ENCODE measurements at places on chromosomes 3 and 15. TPM values are rescaled to one million over a fixed set of nuclear protein-coding genes. Genes with fewer than 3 reads are reported as not detected.

The SLC2A2 gene
- not detected for total RNA-seq

The NRROS gene
- total RNA-seq = 13.9 TPM

The CCDC9B gene
- 9.4 TPM for total RNA-seq

The PLAAT1 gene
- 0.66 TPM for total RNA-seq

The VEPH1 gene
- total RNA-seq = 8.8 TPM

The ABHD5 gene
- total RNA-seq = 47.9 TPM

The ITIH1 gene
- not detected for total RNA-seq

The TM4SF18 gene
- 7.2 TPM for total RNA-seq

The PSTPIP1 gene
- 3.9 TPM for total RNA-seq

The WDR72 gene
- not detected for total RNA-seq

The GORASP1 gene
- total RNA-seq = 58.2 TPM

The SERPINI2 gene
- not detected for total RNA-seq

GRCh38 chr3:58459160-58459559, 25.5 kb upstream of the PDHB start:
- H3K27me3 ChIP-seq = no peaks in the 10 kb centered on the region
- DNase-seq = no peak

GRCh38 chr15:74937272-74937589, 642 bp downstream of the COX5A start:
- DNase-seq = no peak
- peak overlapping the region; percentile 93 for H3K27ac ChIP-seq
- H3K27me3 ChIP-seq = no peaks in the 10 kb centered on the region
- peak overlapping the region; percentile 88 for H3K4me3 ChIP-seq
- no peaks in the 10 kb centered on the region for H3K4me1 ChIP-seq

DNA sequence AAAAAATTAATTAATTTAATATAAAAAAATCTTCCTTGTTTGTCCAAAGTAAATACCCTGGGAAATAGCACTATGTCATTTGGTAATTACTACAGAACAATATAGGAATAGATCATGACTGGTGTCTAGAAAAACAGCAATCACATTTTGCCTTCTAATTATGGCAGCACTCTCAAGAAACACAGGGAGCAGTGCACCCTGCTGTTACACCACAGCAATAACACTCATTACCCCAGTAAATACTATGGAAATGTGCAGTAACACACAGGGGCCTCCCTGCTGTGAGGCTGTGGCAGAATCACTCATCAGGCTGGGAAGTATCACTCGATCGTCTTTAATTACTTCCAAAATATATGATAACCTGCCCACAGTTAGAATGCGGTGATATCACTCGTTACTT, 646.0 kb downstream of the TUSC7 start:
- no peak overlapping the region for H3K27ac ChIP-seq
- H3K4me1 ChIP-seq = no peaks in the 10 kb centered on the region
- DNase-seq = no peak

- no peak overlapping the region for H3K4me3 ChIP-seq
- no peaks in the 10 kb centered on the region for H3K36me3 ChIP-seq
- H3K27ac ChIP-seq = no peak overlapping the region
- no peaks in the 10 kb centered on the region for H3K27me3 ChIP-seq
These were observed 150.9 kb downstream of the TPRA1 start for GRCh38 chr3:127439621-127440020.

DNA sequence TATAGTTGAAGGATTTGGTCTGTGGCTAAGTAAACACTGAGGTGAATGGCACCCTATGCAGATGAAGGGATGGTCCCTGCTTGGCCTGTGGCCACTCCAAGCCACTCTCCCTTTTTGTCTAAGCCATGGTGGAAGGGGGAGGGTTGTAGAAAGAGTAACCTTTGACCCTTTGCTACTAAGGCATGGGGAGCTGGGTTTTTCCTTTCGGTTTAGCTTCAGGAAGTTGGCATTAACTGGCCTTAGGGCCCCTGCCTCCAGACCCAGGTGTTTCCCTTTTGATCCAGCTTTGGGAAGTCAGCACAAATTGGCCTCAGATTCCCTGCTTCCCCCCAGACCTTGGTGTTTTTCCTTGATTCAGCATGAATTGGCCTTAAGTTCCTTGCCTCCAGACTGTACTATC, 49.5 kb downstream of the EFCAB12 start:
- DNase-seq = no peak
- H3K27me3 ChIP-seq = no peaks in the 10 kb centered on the region

GRCh38 chr15:51129535-51130188, 35.0 kb upstream of the TNFAIP8L3 start:
- no peak overlapping the region for H3K27ac ChIP-seq
- DNase-seq = no peak
- H3K4me3 ChIP-seq = no peak overlapping the region
- no peaks in the 10 kb centered on the region for H3K4me1 ChIP-seq
- no peaks in the 10 kb centered on the region for H3K27me3 ChIP-seq

DNA sequence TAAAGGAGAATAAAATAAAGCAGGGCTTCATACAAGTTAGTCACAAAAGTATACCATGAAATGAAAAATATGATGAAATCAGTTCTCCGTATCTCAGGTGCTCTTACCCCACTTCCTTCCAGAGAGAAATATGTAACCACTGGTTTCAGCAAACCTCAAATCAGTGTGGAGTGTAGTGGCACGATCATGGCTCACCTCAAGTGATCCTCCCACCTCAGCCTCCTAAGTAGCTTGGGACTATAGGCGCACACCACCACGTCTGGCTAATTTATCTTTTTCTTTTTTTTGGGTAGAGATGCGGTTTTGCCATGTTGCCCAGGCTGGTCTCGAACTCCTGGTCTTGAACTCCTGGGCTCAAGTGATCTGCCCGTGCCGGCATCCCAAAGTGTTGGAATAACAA, 24.2 kb downstream of the DENND4A start:
- H3K4me1 ChIP-seq = no peaks in the 10 kb centered on the region
- H3K27ac ChIP-seq = no peak overlapping the region
- no peak overlapping the region for H3K4me3 ChIP-seq
- DNase-seq = no peak

GRCh38 chr3:35408882-35409281, 230.4 kb upstream of the ARPP21 start:
- DNase-seq = no peak
- H3K36me3 ChIP-seq = no peaks in the 10 kb centered on the region
- H3K27ac ChIP-seq = no peak overlapping the region
- H3K27me3 ChIP-seq = no peaks in the 10 kb centered on the region

DNA sequence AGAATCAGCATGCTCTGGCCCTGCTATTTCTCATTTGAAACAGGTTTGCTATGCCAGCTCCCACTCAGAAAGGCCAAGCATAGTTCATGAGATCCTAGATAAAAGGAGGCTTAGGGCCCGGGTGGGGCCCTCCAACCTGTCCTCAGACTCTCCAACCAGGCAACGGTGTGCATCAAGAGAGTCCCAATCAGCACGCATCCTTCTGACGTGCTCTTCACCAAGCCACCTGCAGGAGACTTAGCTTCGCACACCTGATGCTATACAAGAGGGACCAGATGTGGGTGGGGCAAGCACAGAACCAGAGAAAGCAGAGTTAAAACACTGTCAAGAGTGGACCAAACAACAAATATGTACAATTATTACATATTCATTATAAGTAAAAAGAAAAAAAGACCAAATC, 17.3 kb downstream of the STIMATE start:
- H3K4me3 ChIP-seq = no peak overlapping the region
- no peaks in the 10 kb centered on the region for H3K4me1 ChIP-seq
- H3K27ac ChIP-seq = no peak overlapping the region
- no peaks in the 10 kb centered on the region for H3K27me3 ChIP-seq

- H3K36me3 ChIP-seq = no peaks in the 10 kb centered on the region
- no peak for DNase-seq
- H3K27me3 ChIP-seq = no peaks in the 10 kb centered on the region
- no peak overlapping the region for H3K4me3 ChIP-seq
These were observed 64.7 kb upstream of the SEC22A start for GRCh38 chr3:123137001-123137400.

GRCh38 chr3:3145831-3146230, 19.1 kb downstream of the TRNT1 start:
- no peaks in the 10 kb centered on the region for H3K27me3 ChIP-seq
- H3K4me3 ChIP-seq = no peak overlapping the region
- H3K27ac ChIP-seq = no peak overlapping the region

DNA sequence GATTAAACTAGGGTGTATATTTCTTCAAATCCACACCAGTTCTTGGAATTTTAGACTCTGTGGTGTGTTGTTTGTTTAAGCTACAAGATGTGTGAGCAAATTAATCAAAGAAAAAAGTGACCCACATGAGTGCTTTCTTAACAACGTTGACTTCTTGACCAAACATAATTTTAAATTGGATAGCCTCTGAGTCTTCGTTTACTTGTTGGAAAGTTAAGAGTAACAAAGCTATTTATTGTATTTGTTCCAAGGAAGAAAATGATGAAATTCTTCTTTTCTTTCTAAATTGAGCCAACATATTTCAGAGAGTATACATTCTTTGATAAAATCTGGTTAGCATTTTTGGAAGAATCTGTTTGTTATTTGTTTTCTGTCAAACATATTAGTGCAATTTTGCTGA, 99.9 kb upstream of the IGSF10 start:
- H3K36me3 ChIP-seq = no peaks in the 10 kb centered on the region
- no peak overlapping the region for H3K27ac ChIP-seq
- no peak overlapping the region for H3K4me3 ChIP-seq
- no peaks in the 10 kb centered on the region for H3K4me1 ChIP-seq
- no peaks in the 10 kb centered on the region for H3K27me3 ChIP-seq
- DNase-seq = no peak

- H3K4me1 ChIP-seq = no peaks in the 10 kb centered on the region
- no peaks in the 10 kb centered on the region for H3K36me3 ChIP-seq
- no peak overlapping the region for H3K4me3 ChIP-seq
- DNase-seq = no peak
These were observed 6.7 kb downstream of the TYRO3 start for GRCh38 chr15:41565702-41566101.

DNA sequence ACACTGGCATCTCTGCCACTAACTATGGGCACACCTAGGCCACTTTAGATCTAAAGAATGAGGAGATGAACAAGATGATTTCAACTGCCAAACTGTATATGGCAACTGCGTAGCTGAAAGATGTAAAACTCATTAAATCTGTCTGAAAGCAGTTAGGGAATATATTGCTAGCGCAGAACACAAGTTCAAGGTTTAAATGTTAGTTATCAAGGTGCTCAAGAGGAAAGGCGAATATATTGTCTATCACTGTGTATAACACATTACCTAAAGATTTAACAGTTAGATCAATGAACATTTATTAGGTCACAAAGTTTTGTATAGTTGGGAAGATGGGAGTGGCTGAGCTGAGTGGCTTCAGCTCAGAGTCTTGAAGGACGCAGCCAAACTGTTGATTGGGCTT, 33.9 kb upstream of the PSMD6 start:
- H3K27ac ChIP-seq = no peak overlapping the region
- H3K36me3 ChIP-seq = no peaks in the 10 kb centered on the region
- H3K4me3 ChIP-seq = no peak overlapping the region
- H3K4me1 ChIP-seq = no peaks in the 10 kb centered on the region

DNA sequence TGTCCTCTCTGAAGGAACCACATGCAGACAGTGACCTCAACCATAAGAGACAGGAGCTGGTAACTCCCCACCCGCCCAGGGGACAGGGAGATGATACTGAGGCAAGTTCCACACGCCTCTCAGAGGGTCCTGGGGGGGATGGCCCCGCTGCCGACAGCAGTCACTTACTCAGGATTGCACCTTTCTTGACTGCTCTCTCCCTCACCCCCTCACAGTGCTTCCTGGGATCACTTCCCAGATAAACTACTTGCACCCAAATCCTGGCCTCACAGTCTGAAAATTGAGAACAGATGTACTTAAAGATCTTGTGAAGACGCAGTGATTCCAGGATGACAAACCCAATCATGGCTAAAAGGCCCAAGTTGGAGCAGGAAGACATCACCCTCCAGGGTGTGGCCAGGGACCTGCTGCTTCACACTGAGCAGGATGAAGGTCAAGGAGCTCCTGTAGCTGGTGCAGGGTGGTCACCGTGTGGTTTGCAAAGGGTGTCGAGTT, 207.6 kb downstream of the ADAMTS17 start:
- no peaks in the 10 kb centered on the region for H3K27me3 ChIP-seq
- H3K27ac ChIP-seq = no peak overlapping the region
- DNase-seq = no peak
- no peak overlapping the region for H3K4me3 ChIP-seq
- H3K36me3 ChIP-seq = no peaks in the 10 kb centered on the region
- H3K4me1 ChIP-seq = no peaks in the 10 kb centered on the region

- no peak overlapping the region for H3K27ac ChIP-seq
- H3K36me3 ChIP-seq = no peaks in the 10 kb centered on the region
- H3K27me3 ChIP-seq = no peaks in the 10 kb centered on the region
- H3K4me1 ChIP-seq = no peaks in the 10 kb centered on the region
- no peak overlapping the region for H3K4me3 ChIP-seq
These were observed 27.6 kb downstream of the SLC9A9 start for GRCh38 chr3:143820466-143821221.

DNA sequence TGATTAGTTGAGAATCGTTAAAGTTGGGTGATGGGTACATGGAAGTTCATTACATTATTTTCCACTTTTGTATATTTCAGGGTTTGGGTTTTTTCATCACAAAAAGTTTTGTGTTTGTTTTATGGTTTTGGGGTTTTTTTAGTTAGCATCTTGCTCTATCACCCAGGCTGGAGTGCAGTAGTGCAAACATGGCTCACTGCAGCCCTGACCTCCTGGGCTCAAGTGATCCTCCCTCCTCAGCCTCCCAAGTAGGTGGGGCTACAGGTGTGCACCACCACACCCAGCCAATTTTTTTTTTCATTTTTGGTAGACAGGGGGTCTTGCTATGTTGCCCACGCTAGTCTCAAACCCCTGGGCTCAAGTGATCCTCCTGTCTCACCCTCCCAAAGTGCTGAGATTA, 100.1 kb upstream of the CHD2 start:
- H3K36me3 ChIP-seq = no peaks in the 10 kb centered on the region
- H3K4me3 ChIP-seq = no peak overlapping the region
- H3K27me3 ChIP-seq = no peaks in the 10 kb centered on the region
- peaks cover 8% of the 10 kb centered on the region for H3K4me1 ChIP-seq

- no peaks in the 10 kb centered on the region for H3K4me1 ChIP-seq
- no peak overlapping the region for H3K27ac ChIP-seq
These were observed 34.8 kb upstream of the CFAP20DC start for GRCh38 chr3:59084583-59084982.

GRCh38 chr3:99699841-99700240, 61.4 kb downstream of the COL8A1 start:
- H3K36me3 ChIP-seq = no peaks in the 10 kb centered on the region
- no peak for DNase-seq
- no peak overlapping the region for H3K4me3 ChIP-seq
- H3K27me3 ChIP-seq = no peaks in the 10 kb centered on the region
- no peaks in the 10 kb centered on the region for H3K4me1 ChIP-seq
- H3K27ac ChIP-seq = no peak overlapping the region

GRCh38 chr3:24290596-24290995, 204.1 kb downstream of the THRB start:
- no peak overlapping the region for H3K27ac ChIP-seq
- no peak for DNase-seq

Data from breast epithelium (tissue), 4 donors.